ENCODE measurements at places on chromosomes 16 and 17.

DNA sequence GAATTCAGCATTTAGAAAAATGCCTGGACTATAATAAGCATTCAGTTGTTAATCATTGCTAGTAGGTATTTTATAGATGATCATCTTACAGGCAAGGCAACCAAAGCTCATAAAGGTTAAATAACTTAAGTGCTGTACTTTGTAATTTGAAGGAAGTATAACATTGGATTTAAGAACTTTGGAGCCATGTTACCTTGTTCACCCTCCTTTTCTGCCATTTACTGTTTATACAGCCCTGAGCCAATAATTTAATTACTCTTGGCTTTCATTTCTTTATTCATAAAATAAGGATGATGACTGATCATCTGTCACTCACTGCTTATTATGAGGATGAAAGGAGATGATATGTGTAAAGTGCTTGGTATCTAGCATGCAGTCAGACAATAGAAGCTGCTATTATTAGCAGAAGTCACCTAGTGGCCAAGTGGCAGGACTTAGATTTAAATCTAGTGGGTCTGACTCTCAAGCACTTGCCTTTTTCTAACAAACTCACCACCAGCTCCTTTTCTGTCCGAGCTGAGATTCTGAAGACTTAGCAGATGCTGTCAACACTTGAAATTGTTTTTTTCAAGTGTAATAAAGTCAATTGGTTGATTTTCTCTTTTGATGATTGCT is 18.3 kb upstream of the DDX52 start:
- DNase-seq = no peak

- no peak for DNase-seq
Observed at GRCh38 chr17:81417879-81418709, 22.8 kb downstream of the BAHCC1 start.

DNA sequence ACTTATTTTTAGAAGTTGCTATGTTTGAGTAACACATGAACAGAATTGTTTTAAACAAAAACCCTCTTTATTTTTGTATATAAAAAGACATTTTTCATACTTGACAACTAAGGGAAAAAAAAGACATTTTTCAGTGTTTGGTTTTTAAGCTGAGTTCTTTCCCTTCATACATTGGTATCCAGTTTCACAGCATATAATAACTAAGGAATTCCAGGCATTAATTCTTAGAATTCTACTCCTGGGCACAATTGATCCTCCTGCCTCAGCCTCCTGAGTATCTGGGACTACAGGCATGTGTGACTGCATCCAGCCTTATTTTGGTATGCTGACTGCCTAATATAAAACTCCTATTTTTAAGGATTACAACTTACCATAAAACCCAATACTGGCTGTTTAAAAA is 8.4 kb downstream of the FBXO47 start:
- no peak for DNase-seq

GRCh38 chr16:2172688-2173335 is 17.2 kb downstream of the TRAF7 start:
- DNase-seq = no peak
